ENCODE measurements at places on chromosomes 4 and X. TPM values are rescaled to one million over a fixed set of nuclear protein-coding genes. Genes with fewer than 3 reads are reported as not detected.

GRCh38 chr4:105674011-105674410 lies 34.5 kb downstream of the INTS12 start:
- no peaks in the 10 kb centered on the region for H3K4me1 ChIP-seq
- no peak overlapping the region for H3K4me3 ChIP-seq
- no peak overlapping the region for H3K27ac ChIP-seq
- H3K27me3 ChIP-seq, result no peaks in the 10 kb centered on the region
- no peaks in the 10 kb centered on the region for H3K36me3 ChIP-seq

GRCh38 chrX:153406011-153406410 lies 4.9 kb upstream of the PNMA6E start:
- H3K4me3 ChIP-seq, result no peak overlapping the region
- H3K27ac ChIP-seq, result no peak overlapping the region
- H3K27me3 ChIP-seq, result peaks cover 3% of the 10 kb centered on the region
- peaks cover 6% of the 10 kb centered on the region for H3K36me3 ChIP-seq
- no peaks in the 10 kb centered on the region for H3K4me1 ChIP-seq
- DNase-seq, result no peak

- H3K4me1 ChIP-seq, result peaks cover 2% of the 10 kb centered on the region
- no peaks in the 10 kb centered on the region for H3K27me3 ChIP-seq
- no peak for DNase-seq
- no peak overlapping the region for H3K4me3 ChIP-seq
- H3K27ac ChIP-seq, result no peak overlapping the region
Observed at GRCh38 chrX:154730253-154730891, 20.5 kb downstream of the GAB3 start.

DNA sequence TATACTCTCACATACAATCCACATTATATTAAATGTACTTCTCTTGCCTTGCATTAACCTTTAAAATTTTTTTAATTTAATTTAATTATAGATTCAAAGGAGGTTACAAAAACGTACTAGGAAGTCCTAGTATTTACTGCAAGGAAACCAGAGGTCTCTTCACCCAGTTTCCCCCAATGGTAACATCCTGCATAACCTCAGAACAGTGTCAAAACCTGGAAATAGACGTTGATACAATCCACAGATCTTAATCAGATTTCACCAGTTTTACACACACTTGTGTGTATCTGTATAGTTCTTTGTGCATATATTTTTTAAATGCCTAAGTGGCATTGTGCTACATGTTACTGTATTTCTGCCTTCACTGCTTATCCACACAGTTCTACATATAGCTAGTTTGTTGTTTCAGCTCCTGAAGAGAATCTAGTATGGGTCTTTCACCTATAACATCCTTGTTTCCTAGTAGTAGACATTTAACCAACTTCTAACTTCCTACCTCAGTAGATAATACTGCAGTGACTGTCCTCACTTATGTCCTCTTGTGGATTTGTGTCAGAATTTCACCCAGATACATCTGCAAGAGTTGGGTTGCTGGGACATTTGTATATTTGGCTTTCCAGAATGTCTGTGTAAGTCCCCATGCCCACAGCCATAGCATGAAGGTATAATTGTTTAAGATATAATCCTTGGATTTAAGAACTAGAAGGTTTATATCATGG lies 103.2 kb downstream of the NFKB1 start:
- H3K27me3 ChIP-seq, result no peaks in the 10 kb centered on the region
- H3K4me3 ChIP-seq, result no peak overlapping the region
- H3K36me3 ChIP-seq, result peaks cover 5% of the 10 kb centered on the region
- no peak overlapping the region for H3K27ac ChIP-seq

GRCh38 chrX:84168095-84168494 lies 19.9 kb downstream of the RPS6KA6 start:
- H3K4me1 ChIP-seq, result no peaks in the 10 kb centered on the region
- DNase-seq, result no peak
- no peak overlapping the region for H3K27ac ChIP-seq
- no peaks in the 10 kb centered on the region for H3K27me3 ChIP-seq
- no peak overlapping the region for H3K4me3 ChIP-seq

DNA sequence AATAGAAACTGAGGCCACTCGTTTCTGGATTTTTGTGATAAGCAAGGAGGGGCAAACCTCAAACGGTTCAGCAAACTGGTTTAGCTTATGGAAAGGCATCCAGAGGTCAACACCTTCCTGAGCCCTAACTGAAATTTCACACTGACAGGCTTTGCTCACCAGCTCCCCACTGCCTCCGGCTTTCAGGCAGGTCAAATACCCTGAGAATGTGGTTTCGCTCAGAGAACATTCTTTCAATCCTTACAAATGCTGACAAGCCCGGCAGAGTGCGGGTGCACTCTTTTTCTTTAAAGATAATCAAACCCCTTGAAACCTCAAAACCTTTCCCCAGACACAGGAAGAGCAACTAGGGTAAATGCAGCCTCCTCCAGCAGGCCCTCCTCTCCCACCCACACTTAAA lies 41.5 kb downstream of the CD40LG start:
- no peak overlapping the region for H3K4me3 ChIP-seq
- no peak overlapping the region for H3K27ac ChIP-seq
- H3K27me3 ChIP-seq, result no peaks in the 10 kb centered on the region

GRCh38 chrX:103608306-103608963 lies 672 bp downstream of the TCEAL3 start:
- peak; percentile 37 for DNase-seq
- peak overlapping the region; percentile 88 for H3K4me3 ChIP-seq
- H3K36me3 ChIP-seq, result peaks cover 7% of the 10 kb centered on the region
- no peak overlapping the region for H3K27ac ChIP-seq
- H3K4me1 ChIP-seq, result no peaks in the 10 kb centered on the region

- H3K27ac ChIP-seq, result no peak overlapping the region
- no peak overlapping the region for H3K4me3 ChIP-seq
- no peaks in the 10 kb centered on the region for H3K4me1 ChIP-seq
Observed at GRCh38 chr4:54696649-54697048, 38.9 kb downstream of the KIT start.

DNA sequence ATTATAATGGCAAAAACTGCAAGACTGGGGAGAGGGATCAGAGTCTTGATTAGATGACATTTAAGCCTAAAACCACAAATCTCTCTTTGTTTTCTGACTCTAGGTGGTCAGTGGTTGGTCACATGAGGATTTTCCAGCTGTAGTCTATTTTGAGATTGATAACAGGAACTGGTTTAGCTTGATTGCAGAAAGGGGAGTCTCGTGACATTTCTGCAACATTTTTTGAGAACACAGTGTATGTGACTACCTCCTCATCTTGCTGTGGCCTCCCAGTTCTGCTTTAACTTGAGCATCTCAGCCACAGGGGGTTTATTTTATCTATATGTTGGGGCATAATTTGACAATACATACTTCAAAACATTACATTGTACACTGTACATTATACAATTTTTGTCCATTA lies 726.4 kb upstream of the MAGEB2 start:
- H3K4me3 ChIP-seq, result no peak overlapping the region
- no peaks in the 10 kb centered on the region for H3K36me3 ChIP-seq
- H3K4me1 ChIP-seq, result no peaks in the 10 kb centered on the region
- no peak overlapping the region for H3K27ac ChIP-seq
- DNase-seq, result no peak
- no peaks in the 10 kb centered on the region for H3K27me3 ChIP-seq

DNA sequence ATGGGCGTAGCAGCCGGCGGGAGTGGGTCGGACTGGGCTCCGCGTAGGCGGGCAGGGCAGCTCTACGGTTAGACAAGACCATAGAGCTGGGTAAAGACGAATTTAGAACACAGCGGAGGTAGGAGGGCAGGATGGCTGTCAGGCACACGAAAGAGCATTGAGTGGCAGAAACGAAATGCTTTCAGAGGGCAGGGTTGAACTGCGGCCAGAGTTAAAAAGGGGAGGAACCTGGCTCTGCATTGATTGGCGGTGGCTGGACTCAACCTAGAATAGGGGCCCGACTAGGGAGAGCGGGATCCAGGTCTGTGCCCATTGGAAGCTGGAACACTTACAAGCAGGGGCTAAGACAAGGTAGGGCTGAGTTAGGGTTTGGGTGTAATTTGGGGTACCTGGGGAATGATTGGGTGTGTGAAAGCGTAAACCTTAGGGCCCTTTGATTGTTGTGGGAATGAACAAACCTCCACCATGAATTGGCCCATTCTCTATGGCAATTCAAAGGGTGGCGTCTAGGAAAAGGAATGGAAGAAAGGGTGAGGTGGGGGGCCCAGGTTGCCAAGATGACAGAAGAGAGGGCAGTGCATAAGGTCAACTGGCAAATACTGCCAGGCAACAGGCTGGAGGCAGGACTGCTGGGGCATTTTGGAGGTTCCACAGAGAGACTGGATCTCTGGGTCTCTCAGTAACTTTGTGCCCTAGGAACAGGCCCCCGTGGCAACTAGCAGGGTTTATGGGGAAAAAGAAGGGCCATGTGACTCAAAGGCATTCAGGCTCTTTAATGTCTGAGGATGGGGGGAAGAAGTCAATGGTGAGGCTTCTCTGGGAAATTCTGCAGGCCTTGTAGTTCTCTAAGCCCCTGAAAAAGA lies 911 bp upstream of the ELK1 start:
- no peaks in the 10 kb centered on the region for H3K4me1 ChIP-seq
- H3K27ac ChIP-seq, result no peak overlapping the region

GRCh38 chr4:172919269-172919668 lies 249.3 kb upstream of the GALNT7 start:
- peaks cover 5% of the 10 kb centered on the region for H3K36me3 ChIP-seq
- H3K27ac ChIP-seq, result no peak overlapping the region
- DNase-seq, result no peak
- no peak overlapping the region for H3K4me3 ChIP-seq

DNA sequence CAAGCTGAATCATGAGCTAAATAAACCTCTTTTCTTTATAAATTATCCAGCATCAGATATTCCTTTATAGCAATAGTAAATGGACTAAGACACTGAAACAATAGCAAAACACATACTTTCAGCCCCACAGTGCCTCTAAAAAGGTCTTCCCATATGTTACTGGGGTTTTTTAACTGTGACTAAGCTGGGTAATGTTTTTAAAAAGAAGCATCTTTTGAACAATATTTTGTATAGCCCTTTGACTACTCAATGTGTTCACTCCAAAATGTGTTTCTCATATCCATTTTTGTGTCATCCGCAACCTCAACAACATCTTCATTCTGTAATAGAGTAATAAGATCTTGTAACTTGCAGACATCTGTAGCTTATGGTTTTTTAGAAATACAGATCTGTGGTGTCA lies 218.7 kb upstream of the S100G start:
- no peaks in the 10 kb centered on the region for H3K36me3 ChIP-seq
- no peaks in the 10 kb centered on the region for H3K27me3 ChIP-seq
- H3K4me3 ChIP-seq, result no peak overlapping the region
- H3K27ac ChIP-seq, result no peak overlapping the region
- H3K4me1 ChIP-seq, result no peaks in the 10 kb centered on the region

DNA sequence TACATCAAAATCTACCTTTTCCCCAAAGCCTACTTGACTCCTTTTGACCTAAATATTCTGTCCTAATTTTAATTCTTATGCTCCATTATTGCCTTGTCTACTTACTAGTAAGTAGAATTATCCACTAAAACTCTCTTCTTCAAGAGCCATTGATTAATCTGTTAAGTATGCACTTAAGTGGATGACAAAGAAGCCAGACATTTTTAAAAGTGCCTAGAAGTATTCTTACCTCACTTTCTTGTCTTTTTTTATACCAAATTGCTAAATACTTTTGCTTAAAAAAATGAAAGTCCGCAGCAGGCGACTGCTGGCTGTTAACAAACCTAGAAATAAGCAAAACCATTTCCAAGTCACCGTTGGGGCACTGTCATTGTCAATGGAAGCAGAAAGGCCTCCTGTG lies 20.1 kb upstream of the FRMPD4 start:
- no peaks in the 10 kb centered on the region for H3K4me1 ChIP-seq
- H3K4me3 ChIP-seq, result no peak overlapping the region
- H3K36me3 ChIP-seq, result no peaks in the 10 kb centered on the region
- H3K27ac ChIP-seq, result no peak overlapping the region
- no peak for DNase-seq

GRCh38 chr4:5843573-5844530 lies 49.0 kb downstream of the CRMP1 start:
- no peak overlapping the region for H3K4me3 ChIP-seq
- no peaks in the 10 kb centered on the region for H3K4me1 ChIP-seq
- peaks cover 60% of the 10 kb centered on the region for H3K36me3 ChIP-seq
- no peak overlapping the region for H3K27ac ChIP-seq
- no peaks in the 10 kb centered on the region for H3K27me3 ChIP-seq

- no peak overlapping the region for H3K27ac ChIP-seq
- H3K27me3 ChIP-seq, result no peaks in the 10 kb centered on the region
- DNase-seq, result no peak
- no peak overlapping the region for H3K4me3 ChIP-seq
- peaks cover 15% of the 10 kb centered on the region for H3K36me3 ChIP-seq
Observed at GRCh38 chrX:12984603-12985319, 9.9 kb downstream of the TMSB4X start.

DNA sequence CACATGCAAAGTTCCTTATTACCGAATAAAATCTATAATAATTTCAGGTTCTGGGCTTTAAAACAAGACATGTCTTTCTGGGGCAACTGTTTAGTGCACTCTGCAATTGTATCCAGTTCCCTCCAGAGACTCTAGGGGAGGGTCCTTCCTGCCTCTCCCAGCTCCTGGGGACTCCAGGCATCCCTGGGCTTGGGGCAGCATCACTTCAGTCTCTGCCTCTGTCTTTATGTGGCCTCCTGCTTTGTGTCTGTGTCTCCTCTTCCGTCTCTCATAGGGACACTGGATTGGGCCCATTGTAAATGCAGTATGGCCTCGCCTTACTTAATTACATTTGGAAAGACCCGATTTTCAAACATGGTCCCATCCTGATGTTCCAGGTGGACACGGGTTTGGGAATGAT lies 10.9 kb upstream of the ASMTL start:
- H3K27me3 ChIP-seq, result no peaks in the 10 kb centered on the region
- DNase-seq, result peak; percentile 22
- H3K4me3 ChIP-seq, result no peak overlapping the region
- H3K36me3 ChIP-seq, result no peaks in the 10 kb centered on the region
- no peak overlapping the region for H3K27ac ChIP-seq

DNA sequence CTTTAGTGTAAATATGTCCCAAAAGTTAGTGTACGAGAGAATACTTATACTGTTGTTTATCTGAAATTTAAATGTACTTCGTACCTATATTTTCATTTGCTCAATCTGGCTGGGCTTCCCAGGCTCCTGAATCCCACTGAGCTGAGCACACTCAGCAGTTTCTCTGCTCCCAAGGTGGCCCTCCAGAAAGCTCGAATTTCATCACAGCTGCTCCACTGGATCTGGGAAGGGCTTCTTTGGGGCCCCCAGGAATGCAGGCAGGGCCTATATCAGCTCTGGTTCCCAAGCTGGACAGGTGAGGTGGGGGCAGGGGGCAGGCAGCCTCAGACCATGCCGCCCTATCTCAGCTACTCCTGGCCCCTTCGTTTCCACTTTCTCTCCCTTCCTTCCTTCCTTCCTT lies 1.5 kb upstream of the FATE1 start:
- no peak for DNase-seq
- no peak overlapping the region for H3K4me3 ChIP-seq
- no peak overlapping the region for H3K27ac ChIP-seq
- H3K27me3 ChIP-seq, result no peaks in the 10 kb centered on the region
- H3K36me3 ChIP-seq, result no peaks in the 10 kb centered on the region
- no peaks in the 10 kb centered on the region for H3K4me1 ChIP-seq

Gene DACH2
- 1.0 TPM for total RNA-seq

Gene CT45A6
- total RNA-seq, result not detected

Gene GPR34
- total RNA-seq, result not detected

Gene CDS1
- 7.5 TPM for total RNA-seq

Gene HMX1
- total RNA-seq, result 0.26 TPM

Gene GABRG1
- total RNA-seq, result 0.11 TPM

Gene HELQ
- 13.9 TPM for total RNA-seq

Gene MAGED2
- total RNA-seq, result 146 TPM

Gene SOX3
- 8.5 TPM for total RNA-seq

Gene TRMT2B
- 13.7 TPM for total RNA-seq

Gene IGSF1
- total RNA-seq, result 12.5 TPM

Gene SLC4A4
- 1.1 TPM for total RNA-seq

Gene GLRA2
- total RNA-seq, result not detected

Gene CCSER1
- 0.57 TPM for total RNA-seq
